Stimulated activated CD4-positive, alpha-beta T cell treated with anti-CD3 and anti-CD28 coated beads, Interleukin-1b, Interleukin-23, amount 100 ng/mL, for 1 hour (primary cell): ENCODE measurements at places on chromosomes 4 and X.

DNA sequence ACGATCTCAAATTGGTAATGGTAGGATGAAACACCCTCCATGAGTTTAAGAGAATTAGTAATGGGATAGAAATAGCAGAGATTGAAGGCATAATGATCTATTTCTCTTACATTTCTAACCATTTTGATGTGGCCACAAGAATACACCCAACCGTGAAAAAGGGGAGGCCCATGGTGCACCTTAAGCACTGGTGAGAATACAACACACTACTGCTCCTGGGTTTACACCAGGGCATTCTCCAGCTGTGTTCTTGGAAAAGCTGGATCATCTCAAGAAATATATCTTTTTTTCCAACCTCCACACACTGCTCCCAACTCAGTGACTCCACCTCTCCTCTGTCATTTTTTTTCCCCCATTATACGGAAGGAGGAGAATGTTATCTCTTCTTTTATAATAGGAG, 1.5 kb downstream of the QRFPR start:
- no peak for DNase-seq

GRCh38 chrX:136647677-136648360, at the start of gene CD40LG:
CD40LG (plus strand) TSS chrX:136648158; CDS start chrX:136648249, 91 bp downstream.
- DNase-seq, result no peak

GRCh38 chr4:1172971-1173757, 781 bp upstream of the SPON2 start:
- DNase-seq, result no peak

DNA sequence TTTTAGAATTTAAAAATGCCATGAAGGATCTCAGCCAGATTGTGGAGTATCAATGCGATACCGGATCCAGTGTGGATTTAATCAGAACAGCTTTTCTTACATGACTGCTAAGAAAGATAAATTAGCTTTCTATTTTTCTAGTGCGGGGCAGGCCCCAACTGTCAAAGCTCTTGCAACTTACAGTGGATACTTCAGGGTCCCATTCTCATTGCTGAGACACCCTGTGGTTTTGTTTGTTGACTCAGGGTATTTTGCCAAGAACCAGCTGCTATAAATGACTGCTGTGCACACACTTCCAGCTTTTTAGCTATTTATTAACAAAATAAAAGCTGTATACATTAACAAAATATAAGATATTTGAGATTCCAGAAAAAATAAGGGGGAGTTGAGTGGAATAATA, 166.4 kb downstream of the DCLK2 start:
- no peak for DNase-seq

DNA sequence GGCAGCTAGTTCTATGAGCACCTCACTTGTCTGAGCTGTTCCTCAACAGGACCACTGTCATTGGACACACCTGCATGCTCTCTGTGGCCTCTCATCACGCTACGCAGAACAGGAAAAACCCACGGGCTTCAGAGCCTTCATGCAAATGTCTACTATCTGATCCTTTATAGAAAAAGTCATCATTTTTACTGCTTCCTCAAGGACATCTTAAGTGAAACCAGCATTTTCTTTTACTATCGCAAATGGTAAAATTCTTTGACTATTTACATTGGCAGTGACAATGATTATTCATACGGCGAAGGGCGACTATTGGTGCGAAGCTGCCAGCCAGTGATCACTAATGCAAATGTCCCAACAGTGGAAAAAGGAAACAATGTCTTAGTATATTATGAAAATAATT, 147.0 kb downstream of the AFAP1 start:
- no peak for DNase-seq

DNA sequence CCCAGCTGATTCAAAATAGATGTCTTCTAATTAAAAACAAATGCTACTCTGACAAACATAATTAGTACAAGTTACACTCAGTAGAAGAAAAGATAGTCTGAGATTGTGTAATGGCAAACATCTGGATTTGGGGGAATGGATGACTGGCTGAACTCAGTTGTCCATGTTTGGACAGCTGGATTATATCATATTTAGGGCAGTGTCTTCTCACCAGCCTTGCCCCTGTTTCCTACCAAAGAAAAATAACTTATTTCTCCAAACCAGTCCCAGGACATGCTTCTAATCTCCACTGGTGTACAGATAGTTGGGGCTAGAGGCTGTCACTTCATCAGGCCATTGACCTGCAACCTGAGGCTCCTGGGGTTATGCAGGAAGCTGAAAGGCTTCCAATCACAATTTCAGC, 237.3 kb downstream of the USP46 start:
- no peak for DNase-seq

DNA sequence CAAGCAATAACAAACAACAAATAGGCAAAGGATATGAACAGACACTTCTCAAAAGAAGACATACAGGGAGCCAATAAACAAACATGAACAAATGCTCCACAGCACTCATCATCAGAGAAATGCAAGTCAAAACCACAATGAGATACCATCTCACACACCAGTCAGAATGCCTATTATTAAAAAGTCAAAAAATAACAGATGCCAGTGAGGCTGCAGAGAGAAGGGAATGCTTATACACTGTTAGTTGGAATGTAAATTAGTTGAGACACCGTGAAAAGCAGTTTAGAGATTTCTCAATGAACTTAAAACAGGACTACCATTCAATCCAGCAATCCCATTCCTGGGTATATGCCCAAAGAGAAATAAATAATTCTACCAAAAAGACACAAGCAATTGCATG, 129.8 kb upstream of the MAGEB2 start:
- DNase-seq, result no peak
